Cardiac muscle cell (in vitro differentiated cells and primary cell): ENCODE measurements at places on chromosomes 3 and 15. TPM values are rescaled to one million over a fixed set of nuclear protein-coding genes. Genes with fewer than 3 reads are reported as not detected.

The PLOD2 gene
- 82.1 and 84.5 TPM in 2 replicates for total RNA-seq

The IGF2BP2 gene
- 77.1 and 119 TPM in 2 replicates for total RNA-seq

The FBXO40 gene
- total RNA-seq: 7.3 and 18.0 TPM in 2 replicates

The DNAJC17 gene
- 45.1 and 58.2 TPM in 2 replicates for total RNA-seq

The RARB gene
- total RNA-seq: 26.8 and 27.2 TPM in 2 replicates

The FAM174B gene
- 9.3 and 16.3 TPM in 2 replicates for total RNA-seq

The MYO1E gene
- 22.0 and 26.0 TPM in 2 replicates for total RNA-seq

The ACKR4 gene
- not detected in 2 replicates for total RNA-seq

The ASB14 gene
- not detected in 2 replicates for total RNA-seq

The CRYBG3 gene
- total RNA-seq: 11.8 and 20.9 TPM in 2 replicates

The HAUS2 gene
- total RNA-seq: 19.1 and 26.9 TPM in 2 replicates
